Foreskin keratinocyte (primary cell): ENCODE measurements at places on chromosomes 4 and X. TPM values are rescaled to one million over a fixed set of nuclear protein-coding genes. Genes with fewer than 3 reads are reported as not detected.

NLGN3 gene
- total RNA-seq, result 0.03 TPM in 1 of 2 replicates, not detected in the other

MAML3 gene
- 0.35 and 0.61 TPM in 2 replicates for total RNA-seq

FIP1L1 gene
- 65.6 and 68.8 TPM in 2 replicates for total RNA-seq

QRFPR gene
- total RNA-seq, result 0.18 and 0.20 TPM in 2 replicates

FAM47A gene
- total RNA-seq, result not detected in 2 replicates

DDIT4L gene
- 1.3 TPM in 2 replicates for total RNA-seq

DIPK2B gene
- not detected in 2 replicates for total RNA-seq

IL9R gene
- total RNA-seq, result 0.07 TPM in 1 of 2 replicates, not detected in the other

RASL11B gene
- 2.3 and 2.5 TPM in 2 replicates for total RNA-seq

GLUD2 gene
- 0.17 and 0.25 TPM in 2 replicates for total RNA-seq

PGM2 gene
- total RNA-seq, result 27.7 and 31.1 TPM in 2 replicates

GRPEL1 gene
- total RNA-seq, result 64.5 and 71.9 TPM in 2 replicates

SAGE1 gene
- not detected in 2 replicates for total RNA-seq

VEGFD gene
- not detected in 2 replicates for total RNA-seq

CLDN22 gene
- not detected in 2 replicates for total RNA-seq

SOWAHD gene
- 0.07 TPM in 1 of 2 replicates, not detected in the other for total RNA-seq

GAGE12F gene
- total RNA-seq, result not detected in 2 replicates

MND1 gene
- total RNA-seq, result 10.8 and 15.6 TPM in 2 replicates

FAM149A gene
- 0.78 and 0.85 TPM in 2 replicates for total RNA-seq

PLP2 gene
- total RNA-seq, result 249 and 284 TPM in 2 replicates

F8A3 gene
- total RNA-seq, result not detected in 2 replicates

ARHGAP24 gene
- total RNA-seq, result 0.99 and 1.4 TPM in 2 replicates

PRRG3 gene
- not detected in 2 replicates for total RNA-seq

MMRN1 gene
- total RNA-seq, result not detected in 2 replicates

GPR34 gene
- not detected in 2 replicates for total RNA-seq

NAP1L3 gene
- total RNA-seq, result 0.11 and 0.61 TPM in 2 replicates

XG gene
- 17.6 and 20.4 TPM in 2 replicates for total RNA-seq

TXK gene
- total RNA-seq, result not detected in 2 replicates

CDKL5 gene
- total RNA-seq, result 2.7 and 3.2 TPM in 2 replicates

TNMD gene
- not detected in 2 replicates for total RNA-seq

STBD1 gene
- total RNA-seq, result 2.5 and 3.2 TPM in 2 replicates

ZIC3 gene
- total RNA-seq, result not detected in 2 replicates

ERCC6L gene
- 15.1 and 19.8 TPM in 2 replicates for total RNA-seq

ADGRL3 gene
- total RNA-seq, result 0.60 and 0.78 TPM in 2 replicates

MAGEA9B gene
- not detected in 2 replicates for total RNA-seq

PF4V1 gene
- not detected in 2 replicates for total RNA-seq

PTTG2 gene
- not detected in 2 replicates for total RNA-seq

SUPT20HL1 gene
- total RNA-seq, result not detected in 2 replicates

SPIN3 gene
- 2.2 and 2.8 TPM in 2 replicates for total RNA-seq

TRPC3 gene
- total RNA-seq, result not detected in 2 replicates

MORF4L2 gene
- 375 and 426 TPM in 2 replicates for total RNA-seq

DUSP21 gene
- not detected in 2 replicates for total RNA-seq

NXF2 gene
- not detected in 2 replicates for total RNA-seq

HS6ST2 gene
- 1.3 and 1.5 TPM in 2 replicates for total RNA-seq

BRS3 gene
- total RNA-seq, result not detected in 2 replicates

GAGE12H gene
- not detected in 2 replicates for total RNA-seq

CENPVL3 gene
- not detected in 2 replicates for total RNA-seq

MSX1 gene
- total RNA-seq, result 0.10 and 0.32 TPM in 2 replicates
